ENCODE measurements at places on chromosomes 13 and 19.
A peak's percentile ranks its signal among the peaks of the same experiment; 100 is the strongest.

GRCh38 chr19:29255006-29255405, 42.1 kb upstream of the UQCRFS1 start:
- DNase-seq, result no peak

DNA sequence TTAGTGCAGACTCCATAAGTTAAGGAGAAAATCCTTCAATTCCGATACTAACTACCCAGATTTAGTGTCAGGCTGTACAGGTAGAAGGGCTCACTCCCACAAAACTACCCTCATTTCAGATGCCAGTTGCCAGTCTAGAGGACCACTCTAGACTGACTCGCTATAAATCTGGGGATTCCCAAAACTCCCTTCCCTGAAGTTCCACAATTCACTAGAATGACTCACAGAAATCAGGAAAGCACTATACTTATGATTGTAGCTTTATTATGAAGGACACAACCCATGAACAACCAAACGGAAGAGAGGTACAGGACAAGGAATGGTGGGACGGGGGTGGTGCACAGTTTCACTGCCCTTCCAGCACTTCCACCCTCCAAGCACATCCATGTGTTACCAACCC, 321.2 kb downstream of the DIAPH3 start:
- DNase-seq, result no peak

- no peak for DNase-seq
Observed at GRCh38 chr19:30227012-30227621, 145.1 kb upstream of the ZNF536 start.

- DNase-seq, result no peak
Observed at GRCh38 chr19:12937093-12937926, 1.1 kb upstream of the CALR start.

- DNase-seq, result no peak
Observed at GRCh38 chr19:13121551-13122274, 3.6 kb downstream of the NACC1 start.

DNA sequence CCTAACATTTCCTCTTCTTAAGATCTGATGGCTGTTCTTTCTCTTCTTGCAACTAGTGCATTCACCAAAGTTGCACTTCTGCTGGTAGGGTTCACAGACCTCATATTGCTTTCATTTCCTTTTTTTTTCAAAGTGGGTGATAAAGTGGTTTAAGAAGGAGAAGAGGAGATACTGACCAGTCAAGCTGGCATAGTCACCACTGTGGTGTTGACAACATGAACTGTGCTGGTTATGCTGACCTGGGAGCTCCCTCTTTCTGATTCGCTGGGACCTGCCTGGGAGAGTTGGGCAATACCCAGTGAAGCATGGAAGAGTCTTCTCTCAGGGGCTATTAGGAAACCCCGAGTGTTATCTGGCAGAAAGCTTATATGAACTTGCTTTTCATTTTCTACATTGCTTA, 222.9 kb downstream of the SLITRK5 start:
- DNase-seq, result no peak

DNA sequence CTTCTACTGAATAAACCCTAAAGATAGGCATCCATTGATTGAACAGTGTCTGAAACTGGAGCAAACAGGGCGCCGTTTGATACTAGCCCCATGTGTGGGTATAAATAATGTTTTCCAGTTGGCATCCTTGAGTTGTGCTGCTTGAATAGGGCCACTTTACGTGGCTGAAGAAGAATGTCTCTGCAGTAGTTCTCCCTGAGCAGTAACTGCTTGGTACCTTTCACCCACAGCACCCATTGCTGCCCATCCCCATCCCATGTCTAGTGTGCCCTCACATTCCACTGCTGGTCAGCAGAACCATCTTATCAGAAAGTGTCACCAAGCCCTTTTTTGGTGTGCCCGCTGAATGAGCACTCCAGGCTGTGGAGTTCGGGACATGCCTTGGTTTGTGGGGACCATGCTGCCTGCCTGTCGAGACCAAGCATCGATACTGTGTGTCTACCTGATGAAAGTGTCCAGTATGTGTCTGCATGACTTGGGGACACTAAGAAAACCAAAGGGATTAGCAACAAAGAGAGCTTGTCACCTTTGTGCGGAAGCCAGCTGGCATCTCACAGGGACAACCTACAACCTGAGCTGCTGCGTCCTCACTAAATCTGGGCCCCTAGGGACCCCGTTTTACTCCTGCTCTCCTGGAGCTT, 162.0 kb downstream of the TM9SF2 start:
- DNase-seq, result no peak

DNA sequence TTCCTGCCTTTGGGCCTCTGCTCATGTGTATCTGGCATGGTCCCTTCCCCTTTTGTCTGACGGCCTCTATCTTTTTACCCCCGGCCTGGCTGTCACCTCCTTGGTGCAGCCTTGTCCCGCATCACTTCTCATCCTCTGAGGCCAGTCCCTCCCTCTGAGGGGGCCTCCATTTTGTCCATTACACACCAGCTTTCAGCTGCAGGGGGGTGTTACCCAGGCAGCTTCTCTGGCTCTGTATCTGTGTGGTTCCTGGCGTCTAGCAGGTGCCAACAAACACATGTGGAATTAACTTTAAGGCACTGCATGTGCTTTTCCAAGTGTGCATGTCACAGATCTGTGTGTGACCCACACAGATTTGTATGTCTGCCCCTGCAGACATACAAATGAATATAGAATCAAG, 52.4 kb downstream of the LYL1 start:
- DNase-seq, result no peak

- peak; percentile 63 for DNase-seq
Observed at GRCh38 chr13:100203696-100204367, 114.9 kb downstream of the PCCA start.

DNA sequence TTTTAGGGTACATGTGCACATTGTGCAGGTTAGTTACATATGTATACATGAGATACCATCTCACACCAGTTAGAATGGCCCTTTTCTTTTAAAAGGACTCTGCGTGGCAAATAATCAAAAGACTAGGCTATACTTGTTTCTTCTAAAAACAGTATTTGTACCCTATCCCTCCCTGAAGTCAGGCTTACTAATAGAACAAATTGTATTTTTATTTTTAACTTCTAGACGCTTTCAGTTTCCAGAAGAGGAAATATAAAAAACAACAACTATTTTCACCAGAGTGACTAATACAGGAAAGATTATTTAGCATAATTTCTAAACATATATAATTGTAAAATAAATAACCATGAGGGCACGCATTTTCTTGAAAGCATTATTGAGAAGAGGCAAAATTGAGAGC, 83.6 kb downstream of the ITGBL1 start:
- no peak for DNase-seq

DNA sequence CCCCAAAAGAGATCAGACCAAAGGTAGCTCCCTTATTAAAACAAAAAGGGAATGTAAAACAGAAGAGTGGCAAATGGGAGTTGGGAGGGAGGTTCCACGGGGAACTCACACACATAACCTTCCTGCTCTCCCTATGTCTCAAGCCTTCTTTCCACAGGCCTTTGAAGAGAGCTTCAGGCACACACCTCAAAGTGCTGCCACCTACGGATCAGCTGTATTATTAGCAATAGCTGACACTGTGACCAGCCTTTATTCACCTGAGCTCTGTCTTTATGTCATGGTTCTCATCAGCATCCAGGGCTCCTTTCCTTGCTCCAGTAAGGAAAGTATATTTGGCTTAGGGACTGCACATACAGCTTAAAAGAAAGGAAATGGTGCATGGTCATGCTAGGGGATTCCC, 11.3 kb downstream of the ZNF571 start:
- no peak for DNase-seq

- DNase-seq, result peak; percentile 25
Observed at GRCh38 chr13:46523972-46524752, 28.8 kb upstream of the LRCH1 start.

- no peak for DNase-seq
Observed at GRCh38 chr13:111325146-111325890, 4.9 kb downstream of the TEX29 start.

DNA sequence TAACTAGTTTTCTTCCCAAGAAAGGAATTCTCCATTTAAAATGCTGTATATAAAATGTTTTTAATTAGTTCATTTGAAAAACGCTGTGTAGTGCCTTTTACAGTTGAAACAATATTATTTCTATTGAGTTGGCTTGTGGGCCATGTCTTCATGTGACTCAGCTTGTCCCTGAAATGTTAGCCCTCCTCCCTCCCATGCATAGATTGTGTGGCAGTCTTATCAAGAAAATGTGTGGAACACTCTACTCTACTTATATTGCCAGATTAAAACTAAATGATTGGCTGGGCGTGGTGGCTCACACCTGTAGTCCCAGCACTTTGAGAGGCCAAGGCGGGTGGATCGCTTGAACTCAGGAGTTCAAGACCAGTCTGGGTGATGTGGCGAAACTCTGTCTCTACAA, 33.4 kb downstream of the TFDP1 start:
- DNase-seq, result no peak

GRCh38 chr13:90055121-90055520, 1292.4 kb upstream of the MIR17HG start:
- DNase-seq, result no peak

DNA sequence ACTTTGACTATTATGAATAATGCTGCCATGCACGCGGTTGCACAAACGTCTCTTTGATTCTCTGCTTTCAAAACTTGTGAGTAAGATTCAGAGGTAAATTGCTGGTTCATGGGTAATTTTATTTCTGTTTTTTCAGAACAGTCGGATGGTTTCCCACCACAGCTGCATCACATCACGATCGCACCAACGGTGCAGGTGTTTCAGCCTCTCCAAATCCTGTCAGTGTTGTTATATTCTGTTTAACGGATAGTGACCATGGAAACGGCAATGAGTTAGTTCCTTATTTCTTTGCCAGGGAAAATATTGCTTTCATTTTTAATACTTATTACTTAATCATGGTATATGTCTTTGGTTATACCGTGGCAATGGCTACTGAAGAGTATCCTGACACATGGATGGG, 19.1 kb upstream of the ZNF835 start:
- DNase-seq, result no peak

GRCh38 chr19:29660835-29661234, 4.4 kb upstream of the PLEKHF1 start:
- no peak for DNase-seq

DNA sequence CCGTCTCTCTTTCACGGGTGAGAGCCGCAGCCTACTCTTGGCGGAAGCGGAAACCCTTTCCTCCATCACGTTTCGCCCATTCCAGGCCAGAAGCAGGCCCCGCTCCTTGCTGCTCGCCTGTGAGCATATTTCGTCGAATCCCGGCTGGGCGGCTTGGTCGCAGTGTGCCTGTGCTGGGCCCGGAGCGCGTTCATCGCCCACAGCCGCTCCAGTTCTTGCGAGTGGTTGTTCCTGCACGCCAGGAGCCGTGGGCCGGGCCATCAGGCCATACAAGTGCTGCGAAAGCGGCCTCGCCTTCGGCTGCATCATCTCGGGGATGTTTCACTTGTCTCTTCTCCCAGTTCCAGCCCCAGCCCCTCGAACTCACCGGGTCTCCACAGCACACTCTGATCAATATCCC, 65.0 kb downstream of the ZNF627 start:
- no peak for DNase-seq

GRCh38 chr13:112959206-112959605, 9.8 kb upstream of the MCF2L start:
- DNase-seq, result no peak

- DNase-seq, result no peak
Observed at GRCh38 chr19:29928831-29929230, 13.2 kb upstream of the URI1 start.

DNA sequence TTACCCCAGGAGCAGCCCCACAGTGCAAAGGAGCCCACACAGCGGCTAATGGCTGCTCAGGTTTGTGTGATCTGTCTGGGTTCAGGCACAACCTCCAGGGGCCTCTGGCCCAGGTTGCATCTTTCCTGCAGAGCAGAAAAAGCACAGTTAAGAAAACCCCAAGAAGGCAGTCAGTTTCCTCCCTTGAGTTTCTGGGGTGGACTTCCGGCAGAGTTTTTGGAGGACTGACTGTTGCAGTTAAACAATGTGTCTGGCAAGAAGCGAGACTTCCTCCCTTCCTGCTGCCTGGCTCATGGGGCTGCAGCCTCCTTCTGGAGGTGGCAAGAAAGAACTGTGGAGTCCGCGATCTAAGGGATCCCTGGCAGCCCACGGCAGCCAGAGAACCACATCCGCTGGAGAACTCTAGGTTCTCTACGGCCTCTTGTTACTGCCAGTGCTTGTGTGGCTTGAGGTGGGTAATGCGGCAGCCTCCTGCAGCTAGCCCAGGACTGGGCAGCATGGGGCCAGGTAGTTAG, 114.4 kb downstream of the ZDHHC20 start:
- DNase-seq, result no peak

DNA sequence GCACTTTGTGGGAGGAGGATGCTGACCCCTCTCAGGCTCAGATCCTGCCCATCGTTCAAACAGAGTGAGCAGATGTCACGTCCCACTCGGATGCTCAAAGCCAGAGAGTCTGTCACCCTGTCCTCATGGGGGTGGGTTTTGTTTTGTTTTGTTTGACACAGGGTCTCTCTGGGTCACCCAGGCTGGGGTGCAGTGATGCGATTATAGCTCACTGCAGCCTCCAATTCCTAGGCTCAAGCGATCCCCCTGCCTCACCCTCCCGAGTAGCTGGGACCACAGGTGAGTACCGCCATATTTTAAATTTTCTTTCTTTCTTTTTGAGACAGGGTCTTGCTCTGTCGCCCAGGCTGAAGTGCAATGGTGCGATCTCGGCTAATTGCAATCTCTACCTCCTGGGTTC, 4.0 kb downstream of the ADGRE2 start:
- DNase-seq, result no peak

DNA sequence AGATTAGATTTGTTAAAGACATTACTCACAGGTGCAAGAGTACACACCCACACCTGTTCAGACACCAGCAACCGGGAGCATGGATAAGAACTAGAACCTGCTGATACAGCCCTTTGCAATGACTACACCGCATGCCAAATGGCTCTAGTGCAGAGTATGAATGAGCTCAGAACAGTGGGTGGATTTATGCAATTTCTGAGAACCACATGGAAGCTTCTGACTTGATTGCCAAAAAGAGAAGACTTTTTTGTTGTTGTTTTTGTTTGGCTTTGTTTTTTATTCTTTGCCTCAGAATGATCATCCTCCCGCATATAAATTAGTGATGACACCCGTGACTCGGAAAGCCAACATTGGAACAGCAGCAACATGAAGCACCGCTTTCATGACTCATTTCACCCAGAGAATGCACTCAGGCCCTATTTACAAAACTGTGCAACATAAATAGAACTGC, 77.4 kb upstream of the LRCH1 start:
- peak; percentile 72 for DNase-seq

DNA sequence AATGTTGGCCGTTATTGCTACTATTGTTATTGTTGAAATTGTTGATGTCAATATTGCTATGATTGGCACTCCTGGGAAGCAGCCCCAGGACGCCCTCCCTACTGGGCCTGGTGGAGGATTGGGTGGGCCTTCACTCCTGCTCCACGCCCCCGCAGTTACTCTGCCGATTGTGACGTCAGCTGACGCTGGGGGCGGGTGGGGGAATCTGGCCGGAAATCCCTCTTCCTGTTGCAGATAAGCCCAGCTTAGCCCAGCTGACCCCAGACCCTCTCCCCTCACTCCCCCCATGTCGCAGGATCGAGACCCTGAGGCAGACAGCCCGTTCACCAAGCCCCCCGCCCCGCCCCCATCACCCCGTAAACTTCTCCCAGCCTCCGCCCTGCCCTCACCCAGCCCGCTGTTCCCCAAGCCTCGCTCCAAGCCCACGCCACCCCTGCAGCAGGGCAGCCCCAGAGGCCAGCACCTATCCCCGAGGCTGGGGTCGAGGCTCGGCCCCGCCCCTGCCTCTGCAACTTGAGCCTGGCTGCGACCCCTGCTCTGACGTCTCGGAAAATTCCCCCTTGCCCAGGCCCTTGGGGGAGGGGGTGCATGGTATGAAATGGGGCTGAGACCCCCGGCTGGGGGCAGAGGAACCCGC, at the start of gene ETV2:
Gene ETV2, plus strand, starts transcription at position 231 of the 637 bp plus-strand sequence. CDS start 716 bp downstream, outside the sequence.
- DNase-seq, result no peak

- DNase-seq, result no peak
Observed at GRCh38 chr13:24249624-24250023, 59.8 kb upstream of the C1QTNF9 start.

Data from AG10803 (cell line).